ENCODE measurements at places on chromosomes 7 and 10. TPM values are rescaled to one million over a fixed set of nuclear protein-coding genes. Genes with fewer than 3 reads are reported as not detected.
A peak's percentile ranks its signal among the peaks of the same experiment; 100 is the strongest.

SEMA3E gene
- polyA plus RNA-seq = 1.4 TPM

DNA sequence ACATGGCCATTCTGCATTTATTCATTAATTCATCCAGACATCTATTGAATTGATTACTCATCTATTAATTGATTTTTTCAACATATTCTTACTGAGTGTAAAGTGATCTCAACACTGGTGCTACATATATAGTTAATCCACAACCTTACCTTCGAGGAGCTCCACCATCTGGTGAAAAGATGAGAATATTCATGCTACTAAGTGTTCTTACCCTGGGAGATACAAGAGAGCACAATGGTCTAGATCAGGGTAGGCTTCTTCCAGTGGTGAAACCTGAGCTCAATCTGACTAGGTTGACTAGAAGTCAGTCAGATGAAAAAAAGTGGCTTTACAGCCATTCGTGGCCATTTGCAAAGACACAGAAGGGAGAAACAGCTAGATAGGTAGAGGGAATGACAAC, 507.4 kb downstream of the ANKRD7 start:
- DNase-seq = no peak

DNA sequence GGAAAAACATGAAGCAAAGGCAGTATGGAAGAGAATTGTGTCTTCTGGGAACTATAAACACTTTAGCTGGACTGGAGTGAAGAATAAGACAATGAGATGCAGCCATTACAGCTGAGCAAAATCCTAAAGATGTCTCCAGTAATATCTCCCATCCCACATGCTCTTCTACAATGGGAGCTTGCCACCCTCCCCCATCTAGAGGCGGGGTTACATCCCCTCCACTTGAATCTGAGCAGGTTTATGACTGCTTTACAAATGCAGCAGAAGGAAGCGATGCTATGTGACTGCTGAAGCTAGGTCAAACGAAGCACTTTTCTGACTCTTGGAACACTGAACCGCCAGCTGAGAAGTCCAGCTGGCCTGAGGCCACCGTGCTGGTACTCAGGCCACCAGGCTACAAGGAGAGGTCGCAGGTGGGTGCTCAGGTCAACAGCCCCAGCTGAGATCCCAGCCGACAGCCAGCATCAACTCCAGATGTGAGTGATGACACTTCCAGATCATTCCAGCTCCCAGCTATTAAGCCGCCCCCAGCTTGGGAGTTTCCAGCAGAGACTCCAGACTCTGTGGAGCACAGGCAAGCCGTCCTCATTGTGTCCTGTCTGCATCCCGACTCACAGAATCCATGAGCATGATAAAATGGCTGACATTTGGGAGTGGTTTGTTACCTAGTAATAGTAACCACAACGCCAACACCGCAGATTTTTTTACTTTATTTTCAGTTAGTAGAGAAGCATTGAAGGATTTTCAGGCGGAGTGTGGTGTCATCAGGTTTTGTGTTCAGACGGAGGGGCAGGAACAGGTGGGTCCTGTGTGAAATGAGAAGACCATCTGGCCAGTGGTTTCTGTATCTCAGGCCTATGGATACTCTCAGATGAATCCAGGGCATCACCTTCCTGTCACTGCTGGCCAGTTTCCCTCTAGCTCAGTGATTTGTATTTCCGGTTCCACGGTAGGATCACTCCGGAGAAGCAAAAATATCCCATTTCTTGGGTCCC, 89.3 kb downstream of the NPY start:
- DNase-seq = no peak

GPR158 gene
- polyA plus RNA-seq = 0.49 TPM

ANLN gene
- polyA plus RNA-seq = 31.1 TPM

DNA sequence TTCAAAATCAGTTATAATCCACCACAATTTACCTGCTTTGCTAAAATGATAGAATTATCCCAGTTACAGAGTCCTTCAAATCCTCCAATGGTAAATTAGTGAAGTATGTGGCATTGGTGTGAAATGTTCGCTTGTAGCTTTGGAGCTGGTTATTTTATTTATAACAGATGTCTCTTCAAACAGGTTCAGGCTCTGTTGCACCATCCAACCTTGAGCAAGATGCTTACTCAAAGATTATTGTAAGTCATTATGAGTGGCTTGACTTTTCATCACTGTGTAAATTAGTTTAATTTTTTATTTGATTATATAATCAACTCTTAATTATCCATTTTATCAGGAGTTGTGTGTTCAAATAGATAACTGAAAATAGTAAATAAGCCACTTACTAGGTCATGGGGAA, 99.4 kb downstream of the BTRC start:
- no peak for DNase-seq

STEAP1 gene
- 1.7 TPM for polyA plus RNA-seq

IL15RA gene
- 2.3 TPM for polyA plus RNA-seq

KIFBP gene
- 29.9 TPM for polyA plus RNA-seq

- peak; percentile 18 for DNase-seq
Measured at GRCh38 chr7:10122551-10123100, 851.0 kb upstream of the PHF14 start.

- DNase-seq = no peak
Measured at GRCh38 chr7:27091105-27091504, 4.7 kb downstream of the HOXA1 start.

- no peak for DNase-seq
Measured at GRCh38 chr10:130493021-130493420, 356.8 kb downstream of the GLRX3 start.

DNA sequence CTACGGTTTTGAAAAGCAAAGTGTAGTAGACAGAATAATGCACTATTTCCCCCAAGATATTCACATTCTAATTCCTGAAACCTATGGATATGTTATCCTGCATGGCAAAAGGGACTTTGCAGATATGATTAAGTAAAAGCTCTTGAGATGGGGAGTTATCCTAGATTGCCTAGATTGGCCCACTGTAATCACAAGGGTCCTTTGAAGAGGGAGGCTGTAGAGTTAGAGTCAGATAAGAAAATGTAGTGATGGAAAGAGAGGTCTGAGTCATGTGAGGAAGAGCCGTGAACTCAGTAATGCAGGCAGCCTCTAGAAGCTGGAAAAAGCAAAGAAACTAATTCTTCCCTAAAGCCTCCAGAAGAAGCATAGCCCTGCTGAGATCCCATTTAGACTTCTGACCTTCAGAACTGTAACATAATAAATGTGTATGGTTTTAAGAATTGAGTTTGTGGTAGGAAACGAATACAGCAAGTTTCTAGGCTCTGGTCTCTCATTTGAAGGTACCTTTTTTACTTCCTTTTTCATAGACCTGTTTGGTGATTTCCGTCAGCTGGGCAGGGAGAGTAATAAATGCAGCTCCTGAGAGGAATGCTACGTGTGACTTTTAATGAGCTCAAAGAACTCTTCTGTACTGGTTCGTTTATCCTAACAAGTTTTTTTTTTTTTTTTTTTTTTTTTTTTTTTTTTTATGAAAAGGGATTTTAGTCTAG, 41.9 kb upstream of the NXPH1 start:
- DNase-seq = no peak

DNA sequence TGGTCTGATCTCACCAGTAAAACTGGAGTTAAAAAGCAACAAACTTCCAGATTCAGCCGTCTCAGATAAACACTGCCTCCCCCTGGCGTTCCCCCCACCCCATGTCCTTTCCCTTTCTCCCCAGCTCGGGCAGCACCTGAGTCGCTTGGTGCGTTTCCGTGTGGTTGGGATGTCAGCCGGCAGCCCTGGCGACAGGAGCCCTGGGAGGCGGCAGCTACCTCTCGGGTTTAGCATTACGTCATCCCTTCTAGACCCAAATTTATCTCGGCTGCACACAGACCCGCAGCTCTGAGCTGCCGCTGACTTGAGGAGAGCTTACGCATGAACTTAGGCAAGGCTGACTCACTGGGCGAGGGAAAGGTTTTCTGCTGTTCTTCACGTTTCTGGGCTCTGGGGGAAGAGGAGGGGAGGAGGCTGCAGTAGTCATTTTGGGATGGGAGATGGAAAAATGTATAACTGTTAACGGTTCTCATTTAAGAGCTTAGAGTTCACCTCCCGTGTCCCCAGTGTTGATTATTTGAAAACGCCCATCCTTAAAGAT, 14.4 kb downstream of the MXI1 start:
- DNase-seq = no peak

GRCh38 chr10:77608281-77608680, 29.3 kb downstream of the KCNMA1 start:
- DNase-seq = no peak

DNA sequence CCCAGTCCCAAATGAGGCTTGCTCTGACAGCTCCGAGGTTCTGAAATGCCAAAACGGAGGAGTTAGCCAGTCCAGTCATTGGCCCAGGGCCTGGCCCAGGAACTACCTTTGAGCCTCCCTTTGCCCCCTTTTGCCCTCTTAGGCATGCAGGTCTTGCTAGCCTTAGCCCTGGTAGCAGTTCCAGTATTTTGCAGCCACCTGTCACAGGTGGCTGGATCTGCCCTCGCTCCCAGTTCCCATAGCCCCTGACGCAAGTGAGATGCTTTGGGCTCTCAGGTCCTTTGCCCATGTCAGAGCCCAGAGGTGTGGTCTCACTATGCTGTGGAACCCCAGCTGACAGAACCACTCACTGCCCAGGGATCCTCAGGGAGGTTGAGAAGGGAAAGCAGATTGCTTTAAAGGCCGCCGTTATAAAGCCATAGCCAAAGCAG, 42.0 kb downstream of the GPRIN2 start:
- DNase-seq = no peak

ASB15 gene
- polyA plus RNA-seq = 0.07 TPM

GRCh38 chr7:120695848-120696247, 162.1 kb downstream of the TSPAN12 start:
- no peak for DNase-seq

- no peak for DNase-seq
Measured at GRCh38 chr7:23299770-23300300, 696 bp downstream of the MALSU1 start.

PIP gene
- polyA plus RNA-seq = not detected

BTAF1 gene
- 38.3 TPM for polyA plus RNA-seq

GRCh38 chr10:13597909-13598308, 11.1 kb downstream of the PRPF18 start:
- DNase-seq = no peak

PTPRN2 gene
- polyA plus RNA-seq = 7.3 TPM
